Esophagus squamous epithelium (tissue), 5 donors: ENCODE measurements at places on chromosomes 1 and 21.

DNA sequence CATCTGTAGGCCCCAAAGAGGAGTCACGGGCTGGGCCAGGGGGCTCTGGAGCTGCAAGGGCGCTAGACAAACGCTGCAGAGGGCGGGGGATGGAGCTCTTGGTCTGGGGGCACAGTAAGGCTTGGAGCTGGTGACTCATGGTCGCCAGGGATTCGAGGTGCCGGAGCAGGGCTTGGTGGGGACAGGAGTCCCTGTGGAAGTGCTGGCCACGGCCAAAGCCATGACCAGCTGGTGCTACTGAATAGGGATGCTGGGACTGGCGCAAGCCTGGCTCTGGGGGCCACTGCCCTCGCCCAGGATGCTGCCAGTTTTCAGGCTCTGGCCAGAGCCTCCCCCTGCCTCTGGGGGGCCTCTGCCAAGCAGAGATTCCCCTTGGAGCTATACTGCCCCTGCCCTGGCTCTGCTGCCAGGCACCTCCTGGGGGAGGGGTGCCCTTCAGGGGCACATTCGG lies 25.2 kb downstream of the SPOCD1 start:
- no peak for DNase-seq

GRCh38 chr1:5747426-5748285 lies 244.6 kb downstream of the NPHP4 start:
- DNase-seq, result no peak

DNA sequence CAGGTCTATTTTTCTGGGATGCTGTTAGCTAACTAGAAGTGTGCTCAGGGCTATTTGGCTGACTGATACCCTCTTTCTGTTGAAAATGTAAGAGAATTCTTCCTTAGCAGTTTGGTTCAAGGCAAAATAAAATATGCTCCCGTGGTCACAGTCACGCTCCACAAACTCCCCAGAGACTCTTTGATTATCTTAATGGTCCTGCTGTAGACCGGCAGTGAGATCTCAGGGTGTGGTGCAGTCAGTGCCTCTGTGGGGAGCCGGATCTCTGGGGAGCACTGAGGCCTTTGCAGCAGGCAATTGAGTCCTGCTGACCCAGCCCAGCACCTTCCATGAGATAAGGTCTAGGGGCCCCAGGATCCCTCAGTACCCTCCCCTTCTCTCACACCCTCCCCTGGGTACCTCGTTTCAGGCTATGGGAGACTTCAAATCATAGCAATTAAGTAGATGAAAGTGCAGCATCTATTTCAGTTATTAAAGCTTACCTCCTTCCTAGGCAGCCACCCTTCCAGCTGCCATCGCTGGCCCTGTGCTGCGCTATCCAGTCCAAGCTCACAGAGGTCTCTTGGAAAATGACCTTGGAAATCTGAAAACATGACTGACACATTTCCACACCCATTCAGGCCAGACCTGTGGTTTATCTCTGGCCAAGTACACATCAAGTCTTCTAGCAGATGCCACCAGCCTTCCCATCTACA lies 98.1 kb downstream of the SEC16B start:
- DNase-seq, result no peak

GRCh38 chr1:30639881-30640452 lies 83.4 kb downstream of the MATN1 start:
- DNase-seq, result no peak

DNA sequence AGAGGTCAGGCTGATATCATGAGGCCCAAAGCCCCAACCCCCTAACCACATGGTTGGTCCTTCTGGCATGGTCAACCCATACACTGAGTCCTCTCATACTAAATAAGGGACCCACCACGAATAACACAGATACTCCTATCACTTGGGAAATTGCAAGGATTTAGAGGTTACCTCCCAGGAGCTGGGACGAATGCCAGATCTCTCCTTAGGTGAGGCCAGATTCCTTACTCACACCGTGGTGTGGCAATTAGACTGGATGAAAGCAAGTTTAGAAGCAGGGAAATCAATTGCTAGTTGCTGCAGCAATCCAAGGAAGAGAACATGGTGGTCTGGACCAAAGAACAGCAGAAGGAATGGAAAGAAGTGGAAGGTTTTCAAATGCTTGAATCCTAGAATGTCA lies 60.1 kb downstream of the IER5 start:
- no peak for DNase-seq

DNA sequence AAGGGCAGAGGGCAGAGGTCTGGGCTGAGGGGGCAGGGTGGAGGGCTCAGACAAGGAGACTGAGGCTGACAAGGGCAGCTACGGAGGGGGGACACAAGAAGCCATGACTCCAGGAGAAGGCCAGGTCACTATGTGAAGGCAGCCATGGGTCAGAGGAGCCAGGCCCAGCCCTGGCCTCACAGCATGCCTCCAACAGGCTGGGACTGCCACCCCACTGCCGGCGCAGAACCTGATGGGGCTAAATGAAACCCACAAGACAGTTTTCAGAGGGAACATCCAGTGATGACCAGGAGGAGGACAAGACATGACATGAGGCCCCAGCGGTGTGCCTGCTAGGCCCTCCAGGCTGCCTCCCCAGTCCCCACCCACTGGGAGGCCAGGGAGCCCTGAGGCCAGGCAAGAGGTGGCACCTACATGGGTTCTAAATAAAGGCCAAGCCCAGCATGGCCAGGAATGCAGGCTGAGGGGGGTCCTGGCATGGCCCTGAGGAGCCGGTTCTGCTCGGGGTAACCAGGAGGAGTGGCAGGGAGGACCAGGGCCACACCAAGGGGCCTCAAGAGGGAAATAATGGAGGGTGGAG lies 27.3 kb upstream of the LSS start:
- no peak for DNase-seq

DNA sequence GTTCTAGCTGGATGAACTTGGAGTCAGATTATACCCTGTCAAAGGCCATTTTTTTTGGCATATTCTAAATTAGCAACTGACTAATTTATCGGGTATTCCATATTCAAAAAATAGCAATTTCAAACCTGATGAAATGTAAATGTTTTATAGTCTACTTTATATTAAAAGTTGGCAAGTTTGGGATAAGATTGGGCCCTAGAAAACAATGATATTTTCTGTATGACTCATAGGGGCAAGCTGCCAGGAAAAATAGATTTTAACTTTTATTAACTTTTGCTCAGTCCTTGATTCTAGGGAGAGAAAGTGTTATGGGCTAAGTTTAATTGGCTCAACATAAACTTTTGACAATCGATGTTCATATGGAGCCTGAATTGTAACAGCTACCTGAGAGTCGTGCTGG lies 576.9 kb upstream of the B3GALT2 start:
- no peak for DNase-seq

- DNase-seq, result no peak
Measured at GRCh38 chr1:55245781-55246180, 30.6 kb upstream of the USP24 start.

GRCh38 chr1:50681931-50682330 lies 258.7 kb upstream of the DMRTA2 start:
- DNase-seq, result no peak

DNA sequence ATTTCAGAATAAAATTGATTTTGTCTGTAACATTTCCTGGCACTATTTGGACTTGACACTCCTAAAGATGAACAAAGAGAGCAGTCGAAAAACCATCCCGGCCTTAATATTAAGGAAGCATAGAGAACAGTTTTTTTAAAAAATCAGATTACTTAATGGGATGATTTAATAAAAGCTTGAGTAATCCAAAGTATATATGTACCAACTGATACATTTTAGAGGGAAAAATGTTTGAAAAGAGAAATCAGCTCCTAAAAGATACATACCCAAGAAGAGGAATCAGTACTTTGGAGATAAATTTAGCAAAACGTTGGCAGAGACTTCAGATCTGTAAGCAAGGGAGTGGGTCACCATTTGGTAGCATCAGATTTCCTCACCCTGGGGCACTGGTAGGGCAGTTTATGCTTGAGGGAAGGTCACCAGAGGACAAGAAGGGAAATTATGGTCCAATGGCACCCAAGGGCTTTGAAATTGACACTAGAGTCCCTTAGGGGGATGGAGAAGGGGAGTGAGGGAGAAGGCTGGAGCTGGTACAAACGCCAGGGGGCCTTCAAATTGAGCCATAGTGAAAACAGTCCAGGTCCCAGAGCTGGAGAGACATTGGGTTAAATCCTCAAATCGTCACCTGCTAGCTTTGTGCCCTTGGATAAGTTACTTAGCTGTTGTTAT lies 5.9 kb downstream of the SLAMF7 start:
- DNase-seq, result no peak

- DNase-seq, result no peak
Measured at GRCh38 chr1:87236585-87236984, 92.1 kb upstream of the LMO4 start.

DNA sequence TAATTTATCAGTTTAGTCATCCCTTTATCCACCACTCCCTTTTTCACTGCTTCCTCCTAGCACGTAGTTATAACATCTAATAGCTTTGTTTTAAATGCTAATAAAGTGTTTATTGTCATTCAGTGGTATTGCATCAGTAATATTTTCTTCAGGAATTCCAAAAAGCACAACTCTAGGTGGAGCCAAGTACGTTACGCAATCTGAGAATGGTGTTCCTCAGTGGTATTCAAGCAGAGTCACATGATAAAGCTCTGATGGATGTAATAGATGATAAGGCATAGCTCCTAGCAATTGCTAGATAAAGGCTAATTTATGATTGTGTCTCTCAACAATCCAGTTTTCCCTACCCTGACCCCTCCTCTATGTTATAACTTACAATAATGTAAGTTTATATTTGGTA lies 494.6 kb upstream of the ADGRL4 start:
- DNase-seq, result no peak

DNA sequence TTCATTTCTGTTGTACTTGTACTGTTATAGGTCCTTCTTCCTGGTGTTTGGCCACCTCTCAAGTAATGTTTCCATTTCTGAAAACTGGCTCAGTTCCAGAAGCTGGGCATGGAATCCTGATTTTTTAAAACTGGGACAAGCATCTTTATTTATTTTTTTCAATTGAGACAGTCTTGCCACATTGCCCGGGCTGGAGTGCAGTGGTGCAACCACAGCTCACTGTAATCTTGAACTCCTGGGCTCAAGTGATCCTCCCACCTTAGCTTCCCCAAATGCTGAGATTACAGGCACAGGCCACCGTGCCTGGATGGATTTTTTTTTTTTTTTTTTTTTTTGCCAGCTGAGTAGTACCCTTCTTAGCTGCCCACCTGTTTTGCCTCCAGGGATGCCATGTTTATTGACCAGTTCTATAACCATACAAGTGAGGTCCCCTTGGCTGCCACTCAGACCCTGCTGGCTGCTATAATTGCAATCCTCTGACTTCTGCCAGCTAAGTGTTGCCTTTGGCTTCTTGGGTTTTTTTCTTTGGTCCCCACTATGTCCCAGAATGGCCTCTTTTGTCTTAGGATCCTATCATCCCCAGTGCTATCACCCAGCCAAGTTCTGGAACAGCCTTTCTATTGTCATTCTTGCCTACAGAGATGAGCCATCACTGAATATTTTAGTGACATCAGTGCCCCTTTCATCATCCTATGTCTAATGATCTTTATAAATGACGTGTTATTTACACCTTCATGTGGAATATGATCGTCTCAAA lies 3.9 kb upstream of the DIP2A start:
- no peak for DNase-seq

DNA sequence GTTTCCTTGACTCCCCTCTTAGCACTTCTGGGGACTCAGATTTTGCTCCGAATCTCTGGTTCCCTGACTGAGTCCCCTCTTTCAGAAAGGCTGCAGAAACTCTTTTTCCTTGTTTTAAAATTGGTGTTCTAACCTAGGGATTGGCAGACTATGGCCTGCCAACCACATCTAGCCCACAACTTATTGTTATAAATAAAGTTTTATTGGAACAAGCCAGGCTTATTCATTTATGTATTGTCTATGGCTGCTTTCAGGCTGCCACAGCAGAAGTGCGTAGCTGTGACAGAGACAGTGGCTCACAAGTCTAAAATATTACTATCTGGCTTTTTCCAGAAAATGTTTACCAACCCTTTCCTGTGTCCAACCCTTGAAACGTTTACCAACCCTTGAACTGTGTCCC lies 81.7 kb downstream of the IER5 start:
- no peak for DNase-seq

GRCh38 chr1:39927538-39927937 lies 25.8 kb upstream of the MYCL start:
- no peak for DNase-seq

DNA sequence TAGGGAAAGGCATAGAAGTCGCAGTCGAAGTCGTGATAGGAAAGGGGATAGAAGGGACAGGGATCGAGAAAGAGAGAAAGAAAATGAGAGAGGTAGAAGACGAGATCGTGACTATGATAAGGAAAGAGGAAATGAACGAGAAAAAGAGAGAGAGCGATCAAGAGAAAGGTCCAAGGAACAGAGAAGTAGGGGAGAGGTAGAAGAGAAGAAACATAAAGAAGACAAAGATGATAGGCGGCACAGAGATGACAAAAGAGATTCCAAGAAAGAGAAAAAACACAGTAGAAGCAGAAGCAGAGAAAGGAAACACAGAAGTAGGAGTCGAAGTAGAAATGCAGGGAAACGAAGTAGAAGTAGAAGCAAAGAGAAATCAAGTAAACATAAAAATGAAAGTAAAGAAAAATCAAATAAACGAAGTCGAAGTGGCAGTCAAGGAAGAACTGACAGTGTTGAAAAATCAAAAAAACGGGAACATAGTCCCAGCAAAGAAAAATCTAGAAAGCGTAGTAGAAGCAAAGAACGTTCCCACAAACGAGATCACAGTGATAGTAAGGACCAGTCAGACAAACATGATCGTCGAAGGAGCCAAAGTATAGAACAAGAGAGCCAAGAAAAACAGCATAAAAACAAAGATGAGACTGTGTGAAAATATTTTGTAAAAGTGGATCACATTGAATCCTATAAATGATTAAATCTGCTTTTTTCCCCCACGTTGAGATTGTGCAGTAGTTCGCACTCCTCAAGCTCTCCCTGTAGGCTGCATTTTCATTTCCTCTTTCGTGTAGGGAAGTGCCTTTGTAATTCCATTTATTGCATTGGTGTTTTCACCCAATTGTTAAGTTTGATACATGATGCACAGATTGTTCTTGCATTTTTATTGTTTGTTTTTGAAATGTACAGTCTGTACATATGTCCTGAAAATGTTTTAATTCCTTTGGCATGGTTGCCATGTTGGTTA lies 7.5 kb downstream of the PRPF38B start:
- DNase-seq, result no peak

DNA sequence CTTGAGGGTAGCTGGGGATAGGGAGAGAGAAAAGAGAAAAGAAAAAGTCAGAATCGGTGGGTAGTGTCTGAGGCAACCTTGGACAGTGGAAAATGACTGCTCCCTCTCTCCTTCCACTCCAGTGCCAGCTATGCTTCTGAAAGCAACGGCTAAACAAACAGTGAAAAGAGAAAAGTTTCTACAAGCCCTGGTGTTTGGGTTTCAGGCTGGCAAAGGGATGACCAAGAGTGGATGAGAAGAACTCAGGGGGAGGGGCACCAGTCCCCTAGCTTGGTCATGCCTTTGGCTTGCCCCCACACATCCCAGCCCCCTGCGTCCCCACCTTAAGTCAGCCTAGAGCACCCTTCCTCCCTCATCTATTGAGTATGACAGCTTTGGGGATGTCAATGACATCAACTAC lies 8.6 kb downstream of the IL22RA1 start:
- DNase-seq, result no peak
